ENCODE measurements at places on chromosomes 7 and 10. TPM values are rescaled to one million over a fixed set of nuclear protein-coding genes. Genes with fewer than 3 reads are reported as not detected.

DNA sequence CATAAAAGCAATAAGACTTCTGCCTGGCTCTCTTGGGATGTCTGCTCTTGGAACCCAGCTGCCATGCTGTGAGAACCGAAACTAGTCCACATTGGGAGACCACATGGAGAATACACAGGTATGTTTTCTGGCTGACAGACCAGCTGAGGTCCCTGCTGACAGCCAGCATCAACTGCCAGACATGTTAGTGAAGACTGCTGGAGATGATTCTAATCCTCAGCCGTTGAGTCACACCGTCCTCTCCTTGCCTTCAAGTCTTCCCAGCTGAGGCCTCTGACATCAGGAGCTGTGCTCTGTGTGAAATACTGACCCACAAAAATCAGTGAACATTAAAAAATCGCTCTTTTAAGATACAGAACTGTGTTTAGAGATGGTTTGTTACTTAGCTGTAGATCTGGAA is 36.9 kb upstream of the AGR2 start:
- DNase-seq, result no peak

- DNase-seq, result no peak
Measured at GRCh38 chr7:28520074-28521015, 108.0 kb downstream of the CREB5 start.

- no peak for DNase-seq
Measured at GRCh38 chr7:42385912-42386311, 148.9 kb upstream of the GLI3 start.

GRCh38 chr10:64396105-64396708 is 875.0 kb downstream of the REEP3 start:
- DNase-seq, result no peak

DNA sequence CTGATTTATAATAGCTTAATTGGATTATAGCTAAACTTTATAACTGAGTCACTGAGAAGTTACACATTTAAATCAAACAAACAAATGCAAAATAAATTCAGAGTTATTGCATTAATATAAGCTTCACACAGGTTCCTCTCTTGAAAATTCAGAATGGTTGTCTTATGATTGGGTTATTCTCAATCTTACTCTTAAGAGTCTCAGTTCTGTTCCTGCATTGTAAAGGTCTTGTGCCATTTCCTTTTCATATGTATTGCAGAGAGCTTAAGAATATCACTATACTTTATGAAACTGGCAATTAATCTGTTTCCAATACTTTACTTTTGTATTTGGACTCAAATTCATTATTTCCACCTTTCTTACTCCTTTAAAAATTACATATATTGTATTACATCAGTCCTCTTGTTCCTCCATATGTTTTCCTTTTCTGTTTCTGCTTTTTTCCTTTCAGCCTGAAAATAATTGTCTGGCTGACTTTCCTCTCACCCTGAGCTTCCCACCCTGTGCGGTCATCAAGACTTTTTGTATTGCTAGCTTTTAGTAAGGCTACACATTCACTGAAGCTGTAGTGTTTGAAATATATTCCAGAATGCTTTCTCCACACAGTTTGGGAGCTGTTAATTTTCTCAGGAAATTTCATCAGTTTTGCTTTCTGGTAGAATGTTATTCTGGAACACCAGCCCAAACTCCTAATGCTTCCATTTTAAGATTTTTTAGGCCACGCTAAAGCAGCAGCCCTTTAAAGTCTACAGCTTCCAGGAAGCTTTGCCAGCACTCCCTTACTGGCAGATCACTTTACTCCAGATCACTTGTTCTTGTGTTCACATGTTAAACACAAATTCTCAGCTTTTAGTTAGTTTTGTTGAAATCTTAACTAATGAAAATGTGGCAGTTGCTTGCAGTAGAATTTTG is 139.4 kb downstream of the KCND2 start:
- DNase-seq, result no peak

DNA sequence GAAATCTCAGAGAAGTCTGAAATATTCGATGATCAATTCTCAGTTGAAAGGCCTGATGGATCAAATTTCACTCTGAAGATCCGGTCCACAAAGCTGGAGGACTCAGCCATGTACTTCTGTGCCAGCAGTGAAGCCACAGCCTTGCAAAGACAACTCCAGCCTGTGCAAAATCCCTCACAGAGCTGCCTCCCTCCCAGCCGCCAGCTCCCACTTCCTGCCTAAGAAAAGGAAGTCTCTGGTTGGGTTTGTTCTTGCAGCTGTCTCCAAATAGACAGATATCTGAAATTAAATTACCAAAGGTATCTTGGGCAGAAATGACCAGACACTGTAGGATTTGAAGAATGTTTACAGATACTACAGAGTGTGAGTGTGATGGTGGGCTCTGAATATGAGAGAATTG is 43.4 kb upstream of the PRSS58 start:
- no peak for DNase-seq

GRCh38 chr10:12702215-12702770 is 299.2 kb downstream of the CCDC3 start:
- DNase-seq, result no peak

DNA sequence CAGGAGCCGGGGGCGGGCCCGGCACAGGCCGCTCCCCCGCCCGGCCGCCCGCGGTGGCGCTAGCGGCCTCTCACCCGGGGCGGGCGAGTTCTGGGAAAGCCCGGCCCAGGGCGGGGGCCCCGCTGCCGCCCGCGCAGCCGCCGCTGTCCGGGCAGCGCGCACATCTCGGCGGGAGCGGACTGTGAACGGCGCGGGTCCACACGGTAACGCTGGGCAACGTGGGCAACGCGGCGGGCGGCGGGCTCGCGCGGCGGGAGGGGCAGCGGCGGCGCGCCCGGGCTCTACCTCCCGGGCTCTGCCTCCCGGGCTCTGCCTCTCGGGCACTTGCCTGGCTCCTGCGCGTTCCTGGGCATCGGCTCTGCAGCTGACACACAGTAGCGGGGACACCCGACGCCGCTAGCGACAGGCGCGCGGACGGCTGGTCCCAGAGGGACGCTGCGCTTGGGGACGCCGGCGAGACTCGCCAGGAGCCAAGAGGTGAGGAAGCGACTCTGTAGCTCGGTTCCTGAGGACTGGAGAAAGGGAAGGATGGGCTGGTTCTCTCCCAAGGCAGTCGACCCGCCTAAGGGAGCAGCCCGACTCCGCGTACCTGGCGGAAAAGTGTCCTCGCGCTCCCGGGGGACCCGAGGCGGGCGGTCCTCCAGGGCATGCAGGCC is at the start of gene PLCE1:
TSS of gene PLCE1 (plus strand) at position 150 of the 656 bp plus-strand sequence. CDS start 37,116 bp downstream, outside the sequence.
- DNase-seq, result peak; percentile 54

DNA sequence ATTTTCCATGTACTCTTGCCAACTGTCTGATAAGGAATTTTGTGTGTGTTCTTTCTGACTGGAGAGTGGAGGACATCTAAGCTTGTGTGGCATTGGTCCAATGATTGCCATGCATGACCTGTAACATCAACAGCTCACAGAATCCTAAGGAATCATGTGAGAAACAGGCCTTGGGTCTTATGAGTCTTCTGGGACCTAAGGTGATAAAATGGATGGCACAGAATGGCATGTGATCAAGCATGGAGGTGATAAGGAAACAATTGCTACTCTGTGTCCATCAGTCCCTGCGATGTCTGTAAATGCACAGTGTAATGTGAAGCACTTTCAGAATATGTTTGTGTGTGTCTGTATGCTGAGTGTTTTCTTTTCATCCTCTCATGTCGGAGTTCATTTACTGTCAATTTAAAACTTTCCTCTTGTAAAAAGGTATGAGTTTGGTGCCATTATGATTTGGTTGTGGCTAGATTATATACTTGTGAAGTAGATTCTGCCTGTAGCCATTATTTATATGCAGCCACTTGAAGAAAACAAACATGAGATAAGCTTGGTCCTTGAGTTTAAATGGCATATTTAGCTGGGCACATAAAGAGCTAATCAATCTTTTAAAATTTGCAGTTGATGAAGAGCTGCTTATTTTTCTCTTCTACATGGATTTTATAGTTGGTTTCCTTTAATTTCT is 127.5 kb downstream of the VPS50 start:
- no peak for DNase-seq

GRCh38 chr10:76315240-76315639 is 883.8 kb downstream of the LRMDA start:
- DNase-seq, result no peak

- peak; percentile 40 for DNase-seq
Measured at GRCh38 chr7:106793015-106793975, 71.8 kb upstream of the PIK3CG start.

DNA sequence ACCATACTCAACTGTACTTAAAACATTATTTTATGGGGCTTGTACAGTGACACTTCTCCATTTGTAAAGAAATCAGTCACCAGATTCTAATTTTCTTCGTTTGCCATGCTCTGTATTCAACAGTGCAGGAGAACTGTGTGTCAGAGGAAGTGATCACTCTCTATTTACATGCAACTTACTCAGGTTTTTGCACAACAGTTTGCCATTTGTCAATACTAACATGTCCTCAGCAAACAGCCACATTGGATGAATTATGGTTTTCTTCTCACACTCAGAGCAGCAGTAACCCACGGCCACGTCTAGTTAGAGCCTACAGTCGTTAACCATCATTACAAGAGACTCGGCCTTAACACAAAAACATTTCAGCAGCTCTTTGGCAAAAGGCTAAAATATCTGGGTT is 69.2 kb upstream of the SP4 start:
- no peak for DNase-seq

DNA sequence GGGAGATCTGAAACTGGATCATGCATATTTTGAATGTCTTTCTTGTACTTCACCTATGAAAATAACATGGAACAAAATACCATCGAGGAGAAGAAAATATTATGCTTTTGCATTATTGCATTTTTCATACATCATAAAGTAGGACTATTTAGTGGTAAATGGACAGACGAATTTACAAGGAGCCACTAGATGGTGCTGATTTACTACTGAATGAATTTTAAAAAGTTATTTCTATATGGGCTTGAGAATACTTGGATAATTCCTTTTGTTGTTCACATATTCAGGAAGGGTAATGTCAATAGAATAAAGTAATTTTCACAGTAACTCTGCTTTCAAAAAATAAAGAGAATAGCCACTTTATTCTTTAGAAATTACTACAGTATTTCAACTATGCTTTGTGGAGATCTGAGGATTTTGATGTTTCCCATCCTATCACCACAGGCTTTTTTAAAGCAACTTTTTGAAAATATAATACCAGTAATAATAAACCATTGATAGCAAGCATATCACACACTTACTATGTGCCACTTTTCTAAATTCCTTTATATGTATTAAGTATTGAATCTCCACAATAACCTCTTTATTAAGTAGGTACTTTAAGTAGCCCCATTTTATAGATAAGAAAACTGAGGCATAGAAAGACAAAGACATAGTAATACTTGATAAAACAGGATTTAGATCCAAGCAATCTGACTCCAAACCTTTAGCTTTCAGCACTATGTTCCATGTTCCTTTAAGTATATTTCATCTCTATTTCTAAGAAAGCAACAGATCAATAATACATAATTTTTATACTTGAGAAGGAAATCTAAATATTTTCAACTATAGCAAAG is 38.6 kb downstream of the NEBL start:
- DNase-seq, result peak; percentile 67

DNA sequence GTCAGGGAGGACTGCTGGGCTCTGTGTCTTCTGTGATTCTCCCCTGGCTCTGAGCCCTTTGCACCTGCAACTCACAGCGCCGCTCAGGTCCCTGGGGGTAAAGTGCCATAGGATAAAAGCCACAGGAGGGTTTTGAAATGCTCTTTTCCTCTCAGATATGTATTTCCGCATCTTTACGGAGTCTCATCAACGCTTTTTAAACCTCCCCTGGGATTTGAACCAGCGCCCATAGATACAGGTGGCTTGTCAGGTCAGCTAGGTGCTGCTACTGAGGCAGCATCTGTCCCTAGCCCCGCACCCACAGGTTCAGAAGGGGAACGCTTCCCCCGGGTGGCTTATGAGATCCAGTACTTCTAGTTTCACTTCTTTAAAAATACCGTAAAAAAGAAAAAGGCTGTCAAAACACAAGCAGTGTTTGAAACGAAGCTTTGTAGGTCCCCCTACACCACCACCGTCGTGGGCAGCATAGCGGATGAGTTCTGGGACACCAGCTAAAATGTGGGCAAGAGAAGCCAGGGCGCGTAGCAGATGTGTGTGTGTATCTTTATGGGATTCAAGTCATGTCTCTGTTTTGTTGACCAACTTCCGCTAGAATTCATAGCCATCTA is 173.5 kb downstream of the CUX1 start:
- DNase-seq, result no peak

DNA sequence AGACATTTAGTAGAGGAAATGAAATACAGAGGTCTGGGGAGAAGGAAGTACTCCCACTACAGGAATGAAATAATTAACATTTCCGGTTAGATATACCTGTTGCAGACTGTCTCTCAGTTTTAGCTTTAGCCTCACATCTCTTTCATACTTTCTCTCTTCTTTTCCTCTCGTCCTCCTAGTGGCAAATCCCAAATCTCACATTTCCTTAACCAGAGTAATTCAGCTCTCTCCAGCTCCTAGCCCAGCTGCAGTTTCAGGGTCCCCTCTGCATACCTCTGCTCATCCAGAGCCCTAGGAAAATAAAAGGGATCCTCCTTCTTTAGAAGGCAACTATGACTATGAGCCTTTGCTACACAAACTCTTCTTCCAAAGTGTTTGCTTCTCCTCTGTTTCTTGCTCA is 643.2 kb downstream of the PHTF2 start:
- no peak for DNase-seq

GRCh38 chr7:121578669-121579068 is 182.6 kb upstream of the FAM3C start:
- DNase-seq, result no peak

- DNase-seq, result no peak
Measured at GRCh38 chr10:115856580-115856979, 416.4 kb downstream of the GFRA1 start.

- DNase-seq, result peak; percentile 85
Measured at GRCh38 chr7:143882604-143883078, 19.3 kb downstream of the TCAF1 start.

DNA sequence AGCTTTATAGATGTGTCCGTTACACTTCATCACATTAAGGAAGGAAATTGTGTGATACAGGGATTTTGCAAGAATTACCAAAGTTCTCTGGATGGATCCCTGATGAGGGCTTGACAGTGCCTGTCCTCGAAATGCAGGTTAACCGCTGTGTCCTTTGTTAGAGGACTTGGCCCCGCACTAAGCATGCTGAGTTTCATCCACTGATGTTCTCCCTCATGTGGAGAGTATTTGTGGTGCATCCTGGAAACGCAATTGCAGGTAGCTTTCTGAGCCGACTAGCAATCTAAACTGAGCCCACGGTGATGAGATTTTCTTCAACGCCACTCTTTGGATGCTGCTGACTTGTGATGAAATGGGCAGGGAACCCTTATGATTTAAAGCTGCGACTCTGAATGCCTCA is 71.9 kb upstream of the STK17A start:
- DNase-seq, result no peak

GRCh38 chr10:75403939-75404814 is 2.6 kb upstream of the ZNF503 start:
- peak; percentile 65 for DNase-seq

The FAM180A gene
- not detected for polyA plus RNA-seq

The SPDYE6 gene
- polyA plus RNA-seq, result 2.4 TPM

The DPYSL4 gene
- 12.5 TPM for polyA plus RNA-seq

The CHST12 gene
- polyA plus RNA-seq, result 29.3 TPM

The PON1 gene
- polyA plus RNA-seq, result 0.51 TPM

The GPER1 gene
- polyA plus RNA-seq, result 1.7 TPM

The ZCCHC24 gene
- 81.5 TPM for polyA plus RNA-seq

The OR2A42 gene
- not detected for polyA plus RNA-seq

The ZNF736 gene
- 1.1 TPM for polyA plus RNA-seq

Data from cardiac muscle cell (in vitro differentiated cells and primary cell).